ENCODE measurements at places on chromosomes 2 and 18. TPM values are rescaled to one million over a fixed set of nuclear protein-coding genes. Genes with fewer than 3 reads are reported as not detected.

DNA sequence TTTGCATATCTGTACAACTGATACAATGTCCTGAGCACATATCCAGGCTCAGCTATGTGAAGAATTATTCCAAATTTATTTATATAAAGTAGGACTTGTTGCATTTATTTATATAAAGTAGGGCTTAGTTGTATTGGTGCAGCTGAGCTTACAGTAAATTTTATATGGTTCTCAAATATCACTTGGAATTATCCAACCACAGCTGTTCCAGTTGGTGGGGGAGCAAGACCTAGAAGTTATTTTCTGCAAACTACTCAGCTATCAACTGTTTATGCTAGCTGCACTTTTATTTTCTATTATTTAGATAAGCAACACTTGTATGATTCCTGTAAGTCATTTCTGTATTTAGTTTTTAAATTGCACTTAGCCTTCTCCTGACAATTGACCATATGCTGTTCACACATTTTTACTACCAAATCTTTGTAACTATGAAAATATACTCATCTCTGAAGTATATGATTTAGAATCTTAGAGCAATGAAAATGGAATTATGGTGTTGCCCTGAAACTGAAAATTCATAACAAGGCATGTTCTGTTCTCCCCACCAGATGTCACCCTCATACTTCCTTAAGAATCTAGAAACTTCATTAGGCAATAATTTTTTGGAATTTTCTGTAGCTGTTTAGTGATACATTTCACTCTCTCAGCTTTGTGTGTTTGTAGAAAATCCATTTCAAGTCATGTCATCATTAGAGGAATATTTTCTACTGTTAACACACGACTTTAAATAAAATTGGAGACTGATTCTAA lies 157.0 kb upstream of the CBLN2 start:
- no peak overlapping the region for H3K27ac ChIP-seq
- no peaks in the 10 kb centered on the region for H3K4me1 ChIP-seq
- peak; percentile 15 for DNase-seq
- no peaks in the 10 kb centered on the region for H3K36me3 ChIP-seq

PASK gene
- total RNA-seq: 1.5 TPM

DNA sequence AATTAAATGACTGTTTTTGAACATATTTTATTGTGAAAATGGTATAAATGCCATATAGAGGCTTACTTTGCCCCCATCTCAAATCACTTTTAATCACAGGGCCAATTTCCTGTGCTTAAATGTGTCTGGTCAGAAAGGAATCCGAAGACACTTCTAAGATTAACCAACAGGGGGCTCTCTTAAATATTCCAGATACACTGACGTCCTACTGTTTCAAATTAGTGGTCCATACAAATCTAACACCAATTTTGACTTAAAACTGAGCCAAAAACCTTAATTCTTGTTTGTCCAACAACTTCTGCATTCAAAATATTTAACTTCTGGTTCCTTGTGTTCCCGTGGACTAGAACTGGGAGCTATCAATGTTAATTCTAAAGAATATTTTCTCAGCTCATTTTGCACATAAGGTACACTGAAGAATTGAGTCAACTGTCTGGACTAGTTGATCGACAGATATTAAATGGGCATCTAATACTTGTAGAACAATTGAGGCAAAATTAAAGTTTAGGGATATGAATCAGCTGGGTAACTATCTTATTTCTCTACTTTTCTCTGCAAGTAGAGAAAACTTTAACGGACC lies 557.5 kb downstream of the ARHGAP15 start:
- H3K36me3 ChIP-seq: no peaks in the 10 kb centered on the region
- no peak overlapping the region for H3K4me3 ChIP-seq
- peak; percentile 36 for DNase-seq
- no peaks in the 10 kb centered on the region for H3K27me3 ChIP-seq

KIAA2012 gene
- under 0.01 TPM for total RNA-seq

GRCh38 chr18:28905509-28905908 lies 728.6 kb upstream of the CDH2 start:
- no peaks in the 10 kb centered on the region for H3K4me1 ChIP-seq
- no peak overlapping the region for H3K27ac ChIP-seq
- no peaks in the 10 kb centered on the region for H3K27me3 ChIP-seq
- no peak overlapping the region for H3K4me3 ChIP-seq
- H3K36me3 ChIP-seq: no peaks in the 10 kb centered on the region
- DNase-seq: peak; percentile 86

TRABD2A gene
- 14.4 TPM for total RNA-seq

Data from fibroblast of lung (primary cell).